ENCODE measurements at places on chromosomes 7 and 10. TPM values are rescaled to one million over a fixed set of nuclear protein-coding genes. Genes with fewer than 3 reads are reported as not detected.

GRCh38 chr10:71854031-71854430 is 3.0 kb upstream of the PSAP start:
- DNase-seq, result peak; percentile 93

DNA sequence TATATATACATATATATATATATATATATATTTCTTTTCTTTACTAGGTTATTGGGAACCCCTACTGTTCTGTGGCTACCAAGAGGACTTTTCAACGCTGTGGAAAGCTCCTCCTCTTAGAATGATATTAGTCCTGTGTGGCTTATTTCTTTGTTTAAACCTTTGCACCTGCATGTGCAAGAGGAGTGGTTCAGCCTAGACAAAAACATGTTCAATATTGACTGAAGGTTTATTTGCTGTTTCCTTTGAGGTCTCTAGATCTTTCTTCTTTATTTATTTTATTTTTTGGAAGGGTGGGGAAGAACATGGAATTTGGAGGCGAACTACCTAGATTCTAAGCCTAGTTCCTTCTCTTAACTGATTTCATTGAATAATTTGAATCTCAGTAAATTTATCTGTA is 118.1 kb downstream of the GNAT3 start:
- DNase-seq, result no peak

GRCh38 chr7:45982907-45983719 is 62.0 kb upstream of the IGFBP3 start:
- no peak for DNase-seq

- DNase-seq, result peak; percentile 88
These were observed 224.7 kb upstream of the SH2B2 start for GRCh38 chr7:102061981-102062390.

Gene TWIST1
- 22.0 TPM for total RNA-seq

Gene TAS2R3
- 0.40 TPM for total RNA-seq
